ENCODE measurements at places on chromosomes 12 and 14.
A peak's percentile ranks its signal among the peaks of the same experiment; 100 is the strongest.

DNA sequence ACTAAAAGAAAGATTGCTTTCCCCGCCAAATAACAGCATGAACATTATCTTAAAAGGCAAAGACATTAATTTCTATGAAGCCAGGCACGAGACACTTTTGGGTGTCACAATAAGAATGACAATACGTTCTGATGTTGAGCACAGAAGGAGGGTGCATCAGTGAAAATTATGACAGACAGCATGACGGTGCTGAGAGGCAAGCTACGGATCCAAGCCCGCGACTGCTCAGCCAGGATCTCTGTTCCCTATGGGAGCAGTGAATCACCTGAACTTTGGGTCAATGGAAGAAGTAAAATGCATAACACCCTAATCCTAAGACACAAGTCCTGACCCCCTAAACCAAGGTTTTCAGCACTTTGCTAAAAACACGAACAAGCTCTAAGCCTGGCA lies 51.7 kb downstream of the SLC25A47 start:
- DNase-seq, result no peak

- DNase-seq, result no peak
These were observed 30.4 kb downstream of the PPP1R13B start for GRCh38 chr14:103816991-103817390.

DNA sequence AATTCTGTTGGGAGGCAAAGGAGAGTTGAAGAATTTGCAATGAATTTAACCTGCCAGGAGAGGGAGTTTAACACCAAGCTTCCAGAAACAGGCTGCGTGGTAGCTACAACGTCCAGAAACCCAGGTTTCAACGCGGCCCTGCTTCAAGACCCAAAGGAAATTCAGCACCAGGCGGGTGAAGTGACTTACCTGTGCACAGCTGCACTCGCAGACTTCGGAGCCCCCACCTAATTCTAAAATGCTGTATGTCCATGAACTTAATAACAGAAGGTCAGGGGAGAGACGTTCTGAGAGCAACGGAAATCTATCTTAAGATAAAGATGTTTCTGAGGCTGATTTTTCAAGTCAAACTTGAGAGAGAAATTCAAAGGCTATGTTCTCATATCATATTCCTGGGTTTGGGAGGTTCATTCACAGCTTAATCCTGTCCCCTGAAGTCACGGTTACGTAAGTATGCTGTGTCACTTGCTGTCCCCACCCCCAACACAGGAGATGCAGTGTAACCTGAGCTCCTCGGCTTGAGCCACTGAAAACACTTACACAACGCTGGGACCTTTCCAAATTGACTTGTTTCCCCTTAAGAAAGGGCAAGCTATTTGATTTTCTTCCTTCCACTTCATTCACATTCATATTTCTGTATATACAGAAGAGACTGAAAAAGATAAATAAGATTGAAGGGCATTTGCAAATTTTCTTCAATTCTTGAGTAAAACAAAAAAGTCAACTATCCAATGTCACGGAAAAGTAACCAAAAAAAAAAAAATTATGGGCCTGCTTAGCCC lies 22.7 kb downstream of the CLIP1 start:
- peak; percentile 78 for DNase-seq

- no peak for DNase-seq
These were observed 8.5 kb downstream of the FOXG1 start for GRCh38 chr14:28774764-28775735.

DNA sequence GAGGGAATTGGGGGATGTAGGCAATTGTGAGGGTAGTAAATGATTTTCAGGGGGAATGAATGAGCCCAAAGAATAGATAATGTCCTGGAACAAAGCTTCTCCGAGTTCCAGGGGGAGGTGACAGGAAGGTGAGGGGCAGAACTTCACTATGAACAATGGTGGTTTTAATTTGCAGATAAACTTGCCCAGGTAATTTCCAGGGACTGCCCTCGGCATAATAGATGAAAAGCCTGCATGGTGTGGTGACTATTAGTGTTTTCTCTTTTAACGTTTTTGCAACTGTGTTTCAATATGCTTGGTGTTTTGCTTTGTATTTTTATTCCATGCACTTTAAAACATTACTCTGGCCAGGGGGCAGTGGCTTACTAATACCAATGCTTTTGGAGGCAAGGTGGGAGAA lies 325.2 kb upstream of the RGS6 start:
- DNase-seq, result no peak

GRCh38 chr14:31828946-31829868 lies 247.9 kb upstream of the ARHGAP5 start:
- DNase-seq, result peak; percentile 32

GRCh38 chr12:85569261-85569660 lies 266.9 kb downstream of the RASSF9 start:
- DNase-seq, result no peak

GRCh38 chr14:91458612-91459011 lies 41.0 kb upstream of the CCDC88C start:
- no peak for DNase-seq

GRCh38 chr12:15163030-15163976 lies 57.9 kb downstream of the RERG start:
- no peak for DNase-seq

DNA sequence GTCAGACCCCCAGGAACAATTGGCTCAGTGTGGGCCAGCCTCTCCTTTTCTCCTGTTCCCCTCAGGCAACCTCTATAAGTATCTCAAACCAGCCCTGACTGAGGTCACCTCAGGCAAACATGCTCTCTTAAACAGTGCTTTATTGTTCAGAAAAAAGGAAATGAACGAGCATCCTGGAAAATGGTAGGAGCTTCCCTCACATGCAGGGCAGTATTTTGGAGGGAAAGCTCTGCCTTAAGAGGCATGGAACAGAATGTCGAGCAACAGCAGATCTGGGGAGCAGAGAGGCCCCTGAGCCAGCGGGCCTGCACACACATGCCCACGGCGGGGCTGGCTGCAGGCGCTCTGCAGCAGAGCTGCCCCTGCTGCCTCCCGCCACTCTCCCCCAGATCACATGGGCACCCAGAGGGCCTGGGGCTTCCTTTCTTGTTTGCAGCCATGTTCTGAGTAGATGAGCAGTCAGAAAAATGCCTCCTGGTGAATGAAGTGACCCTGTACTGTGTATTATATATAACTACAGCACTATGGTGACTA lies 42.0 kb downstream of the MOK start:
- DNase-seq, result no peak

GRCh38 chr12:116528065-116528464 lies 31.1 kb upstream of the MAP1LC3B2 start:
- no peak for DNase-seq

DNA sequence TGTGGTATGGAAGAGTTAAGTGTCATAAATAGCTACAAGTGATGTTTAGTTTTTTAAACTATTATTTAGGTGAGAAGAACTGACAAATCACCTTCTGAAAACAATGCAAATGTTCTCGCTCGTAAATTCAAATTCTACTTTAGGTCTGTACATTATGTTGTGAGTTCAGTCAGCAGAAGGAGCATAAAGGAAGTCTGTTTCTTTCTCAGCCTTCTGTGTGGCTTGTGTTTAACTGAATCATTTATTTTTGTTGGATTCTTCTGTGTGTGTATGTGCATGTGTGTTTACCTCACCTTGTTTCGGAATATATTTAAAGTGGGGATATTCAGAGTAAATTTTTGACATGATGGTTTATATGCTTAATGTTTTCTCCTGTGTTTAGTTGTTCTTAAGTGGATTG lies 285.9 kb downstream of the TMTC2 start:
- DNase-seq, result no peak

DNA sequence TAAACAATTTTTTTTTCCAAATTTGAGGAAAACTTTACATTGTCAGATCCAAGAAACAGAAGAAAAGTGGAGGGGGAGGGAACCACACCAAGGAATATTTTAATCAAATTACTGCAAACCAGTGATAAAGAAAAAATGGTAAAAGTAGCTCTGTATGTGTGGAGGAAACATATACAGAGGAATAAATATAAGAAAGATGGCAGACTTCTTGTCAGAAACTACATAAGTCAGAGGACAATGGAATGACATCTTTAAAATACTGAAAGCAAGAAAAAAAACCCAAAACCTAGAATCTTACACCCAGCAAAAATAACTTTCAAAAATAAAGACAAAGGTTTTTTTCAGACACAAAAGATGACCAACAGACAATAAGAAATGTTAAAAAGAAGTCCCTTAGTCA lies 10.2 kb upstream of the LLPH start:
- no peak for DNase-seq

GRCh38 chr12:98912401-98912974 lies 267.4 kb downstream of the APAF1 start:
- no peak for DNase-seq

DNA sequence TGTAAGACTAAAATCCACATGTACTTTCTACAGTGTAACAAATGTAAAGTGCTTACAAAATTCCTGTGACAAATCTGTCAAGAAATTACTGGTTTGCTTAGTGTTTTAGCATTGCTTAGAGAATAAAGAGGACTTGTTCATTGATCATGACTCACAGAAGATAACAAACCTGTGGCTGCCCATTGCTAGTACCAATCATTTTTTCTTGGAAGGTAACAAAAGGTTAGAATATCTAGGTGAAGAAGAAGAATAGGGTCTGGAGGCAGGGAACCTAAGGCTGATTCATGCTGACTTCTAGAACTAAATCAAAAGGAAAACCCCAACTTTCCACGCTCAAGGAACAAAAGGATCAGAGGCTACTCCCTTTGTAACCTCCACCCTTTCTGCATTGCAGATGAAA lies 232.7 kb upstream of the ABCD2 start:
- no peak for DNase-seq

DNA sequence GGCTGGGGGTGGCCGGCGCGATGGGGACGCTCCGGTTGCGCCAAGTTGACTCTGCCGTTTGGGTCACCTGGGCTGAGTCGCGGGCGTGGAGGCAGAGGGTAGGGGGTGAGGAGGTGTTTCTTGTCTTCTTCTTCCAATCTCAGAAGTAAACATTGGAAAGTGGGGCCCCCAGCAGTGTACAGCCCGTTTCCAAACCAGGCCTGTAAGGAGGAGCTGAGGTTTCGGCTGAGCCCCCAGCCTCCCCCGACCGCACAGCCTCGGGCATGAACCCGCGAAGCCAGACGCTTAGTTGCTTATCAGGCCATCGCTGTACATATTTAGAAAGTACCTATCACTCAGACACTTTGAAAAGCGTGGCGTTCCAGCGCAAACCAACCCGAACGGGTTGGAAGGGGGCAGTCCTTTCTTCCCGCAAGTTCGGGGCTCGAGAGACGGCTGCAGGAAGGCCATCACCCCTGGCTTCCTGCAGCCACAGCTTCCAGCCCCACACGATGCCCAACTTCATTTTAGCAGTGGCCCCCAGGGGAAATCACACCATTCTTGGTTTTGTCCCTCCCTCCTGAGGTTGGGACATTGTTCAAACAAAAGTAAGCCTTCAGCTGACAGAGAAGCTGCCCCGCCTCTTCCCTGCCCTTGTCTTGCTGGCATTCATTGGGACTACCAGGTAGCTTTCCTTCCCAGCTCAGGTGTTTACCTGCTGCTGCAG lies 164.1 kb downstream of the ZFP36L1 start:
- no peak for DNase-seq

- DNase-seq, result no peak
These were observed 60.2 kb downstream of the RFX4 start for GRCh38 chr12:106643000-106643399.

DNA sequence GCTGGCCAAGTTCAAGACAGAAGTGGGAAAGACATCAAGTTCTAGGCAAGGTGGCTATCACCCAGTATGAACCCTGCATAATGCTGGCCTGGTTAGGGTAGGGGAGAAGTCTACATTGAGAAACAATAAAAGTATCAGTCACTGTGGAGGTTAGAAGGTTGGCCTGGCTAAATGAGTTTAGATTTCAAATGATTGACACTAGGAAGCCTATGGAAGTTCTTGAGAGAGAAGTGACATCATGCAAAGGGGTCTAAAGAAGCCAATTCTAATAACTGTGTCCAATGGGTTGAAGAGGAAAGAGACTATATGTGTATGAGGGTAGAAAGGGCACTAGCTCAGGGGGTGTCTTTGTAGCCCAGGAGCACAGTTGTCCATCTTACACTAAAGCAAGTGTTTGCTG lies 98.5 kb upstream of the MBIP start:
- no peak for DNase-seq

GRCh38 chr14:90632451-90632850 lies 183.8 kb downstream of the TTC7B start:
- DNase-seq, result no peak

DNA sequence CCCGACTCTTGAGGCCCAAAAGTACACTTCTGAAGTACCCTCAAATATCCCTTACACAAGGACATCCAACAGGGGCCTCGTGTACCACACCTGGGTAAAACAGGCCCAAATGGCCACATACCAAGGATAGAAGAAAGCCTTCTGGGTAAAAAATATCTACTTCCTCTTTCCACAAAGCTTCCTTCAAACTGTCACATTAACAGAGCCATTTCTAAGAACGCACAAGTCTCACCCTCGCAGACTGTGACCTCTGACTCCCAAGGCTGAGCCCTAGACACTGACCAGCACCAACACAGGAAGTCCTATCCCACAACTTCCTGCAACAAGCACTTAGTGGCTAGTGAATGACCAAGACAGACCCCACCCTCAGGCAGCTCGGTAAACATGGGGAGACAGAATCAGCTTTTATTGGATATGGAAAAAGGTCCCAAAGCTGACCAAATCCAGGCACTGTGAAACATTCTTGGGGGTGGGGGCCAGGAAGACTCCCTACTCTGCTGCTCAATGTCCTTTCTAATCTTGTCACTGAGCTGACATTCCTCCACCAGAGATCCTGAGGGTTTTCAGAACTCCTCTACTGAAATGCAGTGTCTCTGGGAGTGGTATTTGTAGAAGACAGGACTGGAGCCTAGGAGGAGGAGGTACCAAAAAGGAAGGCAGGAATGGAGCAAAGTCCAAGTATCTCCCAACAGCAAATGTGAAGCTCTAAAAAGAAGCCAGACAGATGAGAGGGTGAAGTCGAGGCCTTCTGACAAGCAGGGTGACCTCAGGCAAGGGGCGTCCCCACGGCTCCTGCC lies 15.9 kb downstream of the KCTD10 start:
- DNase-seq, result no peak

DNA sequence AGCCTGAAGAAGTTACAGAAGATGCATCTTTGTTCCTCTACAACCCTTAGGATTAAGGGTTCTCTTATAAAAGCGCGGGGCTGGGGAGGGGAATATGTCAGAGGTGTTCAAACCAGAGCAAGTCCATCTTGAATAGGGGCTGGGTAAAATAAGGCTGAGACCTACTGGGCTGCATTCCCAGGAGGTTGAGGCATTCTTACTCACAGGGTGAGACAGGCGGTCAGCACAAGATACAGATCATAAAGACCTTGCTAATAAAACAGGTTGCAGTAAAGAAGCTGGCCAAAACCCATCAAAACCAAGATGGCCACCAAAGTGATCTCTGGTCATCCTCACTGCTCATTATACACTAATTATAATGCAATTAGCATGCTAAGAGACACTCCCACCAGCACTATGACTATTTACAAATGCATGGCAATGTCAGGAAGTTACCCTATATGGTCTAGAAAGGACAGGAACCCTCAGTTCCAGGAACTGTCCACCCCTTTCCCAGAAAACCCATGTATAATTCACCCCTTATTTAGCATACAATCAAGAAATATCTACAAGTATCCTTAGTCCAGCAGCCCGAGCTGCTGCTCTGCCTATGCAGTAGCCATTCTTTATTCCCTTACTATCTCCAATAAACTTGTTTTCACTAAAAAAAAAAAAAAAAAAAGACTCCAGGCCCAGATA lies 108.1 kb upstream of the FOXN3 start:
- DNase-seq, result no peak
